HepG2 (cell line): ENCODE measurements at places on chromosomes 16 and 17.

- no peak for DNase-seq
Observed at GRCh38 chr17:7831233-7831632, 2.8 kb upstream of the KDM6B start.

GRCh38 chr17:80104321-80104955, 3.1 kb downstream of the GAA start:
- no peak for DNase-seq

- no peak for DNase-seq
Observed at GRCh38 chr16:6926762-6927161, 405.9 kb upstream of the RBFOX1 start.

- no peak for DNase-seq
Observed at GRCh38 chr17:75731716-75732498, 10.6 kb downstream of the ITGB4 start.

DNA sequence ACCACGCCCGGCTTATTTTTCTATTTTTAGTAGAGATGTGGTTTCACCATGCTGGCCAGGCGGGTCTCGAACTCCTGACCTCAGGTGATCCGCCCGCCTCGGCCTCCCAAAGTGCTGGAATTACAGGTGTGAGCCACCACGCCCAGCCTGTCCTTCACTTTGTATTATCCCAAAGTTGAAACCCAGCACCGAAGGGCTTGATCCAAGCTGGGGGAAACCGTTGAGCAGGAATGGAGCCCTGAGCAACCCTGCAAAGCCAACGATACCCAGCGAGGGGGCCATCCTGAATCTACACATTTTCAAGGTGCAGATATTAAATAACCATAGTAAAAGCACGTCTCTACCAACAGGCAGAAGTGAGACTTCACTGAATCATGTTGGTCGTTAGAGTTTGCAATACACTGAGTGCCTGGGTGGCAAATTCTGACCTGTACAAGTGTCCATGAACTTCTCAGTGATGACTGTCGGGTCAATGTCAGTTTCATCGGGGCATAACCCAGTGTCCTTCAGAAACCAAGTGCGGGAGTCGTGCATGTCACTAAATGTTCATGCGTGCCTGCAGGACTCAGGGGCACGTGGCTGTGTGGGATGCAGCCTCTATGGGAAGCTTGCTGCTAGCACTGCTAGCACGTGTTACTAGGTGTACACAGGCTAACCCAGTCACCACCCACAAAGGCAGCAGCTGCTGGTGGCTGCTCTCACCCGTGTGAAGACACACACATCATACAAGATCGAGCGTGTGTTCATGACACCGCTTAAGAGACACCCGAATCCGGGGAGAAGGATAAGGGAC, 10.5 kb upstream of the RBFOX3 start:
- no peak for DNase-seq

DNA sequence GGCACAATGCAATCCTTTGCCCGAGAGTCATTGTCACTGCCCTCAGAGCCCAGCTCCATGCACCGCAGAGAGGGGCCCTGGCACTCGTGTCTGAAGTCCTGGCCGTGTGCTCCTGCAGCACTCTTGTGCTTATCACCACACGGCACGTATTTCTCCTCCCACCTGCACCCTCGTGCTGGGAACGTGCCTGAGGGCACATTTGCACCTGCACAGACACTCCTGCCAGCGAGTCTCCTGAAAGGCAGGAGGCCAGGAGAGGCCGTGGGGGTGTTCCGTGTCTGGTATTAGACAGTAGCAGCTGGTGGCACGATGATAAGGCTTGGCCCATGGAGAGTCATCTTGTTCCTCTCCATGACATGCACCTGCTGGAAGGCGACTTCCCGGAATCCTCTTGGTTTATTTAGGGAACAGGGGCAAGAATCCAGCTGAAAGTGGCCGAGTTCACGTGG, 3.4 kb upstream of the ACSF3 start:
- no peak for DNase-seq
